ENCODE measurements at places on chromosomes 5 and 9. TPM values are rescaled to one million over a fixed set of nuclear protein-coding genes. Genes with fewer than 3 reads are reported as not detected.

SPATA31D4 gene
- total RNA-seq = not detected

PPP2R2B gene
- total RNA-seq = not detected

TXNDC8 gene
- total RNA-seq = not detected

DNM1 gene
- 2.9 TPM for total RNA-seq

EPB41L4B gene
- total RNA-seq = 1.2 TPM

PCDHGA10 gene
- total RNA-seq = 3.9 TPM

SLC34A3 gene
- not detected for total RNA-seq

SLC6A18 gene
- total RNA-seq = not detected

CFAP90 gene
- total RNA-seq = not detected

IRX2 gene
- total RNA-seq = not detected

FBLL1 gene
- 0.47 TPM for total RNA-seq

PCDHGB7 gene
- total RNA-seq = 5.8 TPM

NME5 gene
- total RNA-seq = 1.5 TPM

NCBP1 gene
- 48.0 TPM for total RNA-seq

S100Z gene
- total RNA-seq = not detected

ALG2 gene
- 35.4 TPM for total RNA-seq

NPDC1 gene
- 29.4 TPM for total RNA-seq
